ENCODE measurements at places on chromosomes 3 and 15.
A peak's percentile ranks its signal among the peaks of the same experiment; 100 is the strongest.

DNA sequence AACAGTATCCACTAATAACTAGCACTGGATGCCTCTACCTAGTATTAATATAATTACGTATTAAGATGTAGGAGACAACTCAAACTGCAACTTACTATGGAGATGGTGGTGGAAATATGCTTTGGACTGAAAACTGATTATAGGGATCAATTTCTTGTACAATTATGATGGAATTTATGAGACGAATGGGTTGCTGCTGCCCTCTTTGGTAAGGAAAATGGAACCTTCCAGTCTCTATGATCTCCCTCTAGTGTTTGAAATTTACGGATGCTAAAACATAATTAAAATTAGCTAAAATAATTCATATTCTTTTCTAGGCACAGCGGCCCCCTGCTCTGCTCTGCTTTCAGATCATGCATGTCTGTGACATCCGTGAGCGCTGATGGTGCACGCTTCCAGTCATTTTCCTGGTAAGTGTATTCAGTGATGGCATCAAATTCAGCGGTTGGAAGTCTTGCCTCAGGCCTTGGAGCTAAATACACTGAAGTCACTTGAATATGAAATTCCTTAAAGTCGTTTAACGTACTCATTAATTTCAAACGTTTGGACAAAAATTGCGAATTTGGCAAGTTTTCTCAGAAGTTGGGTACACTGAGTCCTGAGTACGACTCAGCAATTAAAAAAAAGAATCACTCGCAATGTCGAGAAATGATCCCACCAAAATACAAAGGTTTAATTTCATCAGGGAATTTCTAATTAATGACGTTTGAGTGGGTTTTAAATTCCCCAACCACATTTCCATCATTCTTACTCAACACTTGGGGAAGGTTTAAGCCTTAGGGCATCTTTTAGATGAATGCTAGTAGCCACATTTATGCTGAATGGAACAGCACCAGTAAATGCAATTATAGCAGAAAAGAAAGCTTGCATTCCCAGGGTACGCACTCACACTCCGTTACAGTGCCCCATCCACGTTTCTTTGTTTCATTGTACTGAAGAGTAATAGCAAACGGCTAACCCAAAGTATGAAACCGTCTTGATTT lies 132.6 kb downstream of the NR2F2 start:
- no peak for DNase-seq

GRCh38 chr15:43168192-43169107 lies 16.8 kb upstream of the CCNDBP1 start:
- DNase-seq, result peak; percentile 49

DNA sequence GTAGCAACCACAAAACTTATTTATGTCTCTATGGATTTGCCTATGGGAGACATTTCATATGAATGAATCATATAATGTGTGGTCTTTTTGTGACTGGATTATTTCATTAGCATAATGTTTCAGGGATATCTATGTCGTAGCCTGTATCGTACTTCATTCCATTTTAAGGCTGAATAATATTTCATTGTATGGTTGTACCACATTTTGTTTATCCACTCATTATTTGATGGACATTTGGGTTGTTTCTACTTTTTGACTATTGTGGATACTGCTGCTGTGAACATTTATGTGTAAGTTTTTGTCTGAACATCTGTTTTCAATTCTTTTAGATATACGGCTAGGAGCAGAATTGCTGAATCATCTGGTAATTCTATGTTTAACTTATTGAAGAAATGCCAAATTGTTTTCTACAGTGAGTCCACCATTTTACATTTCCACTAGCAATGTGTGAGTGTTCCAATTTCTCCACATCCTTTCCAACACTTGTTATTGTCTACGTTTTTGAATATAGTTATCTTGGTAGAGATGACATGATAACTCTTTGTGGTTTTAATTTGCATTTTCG lies 134.4 kb upstream of the DAZL start:
- DNase-seq, result no peak

- DNase-seq, result no peak
Observed at GRCh38 chr3:163166197-163166596, 1669.6 kb downstream of the OTOL1 start.

- DNase-seq, result no peak
Observed at GRCh38 chr15:57345584-57345983, 30.7 kb upstream of the CGNL1 start.
